ENCODE measurements at places on chromosomes 5 and 9.

DNA sequence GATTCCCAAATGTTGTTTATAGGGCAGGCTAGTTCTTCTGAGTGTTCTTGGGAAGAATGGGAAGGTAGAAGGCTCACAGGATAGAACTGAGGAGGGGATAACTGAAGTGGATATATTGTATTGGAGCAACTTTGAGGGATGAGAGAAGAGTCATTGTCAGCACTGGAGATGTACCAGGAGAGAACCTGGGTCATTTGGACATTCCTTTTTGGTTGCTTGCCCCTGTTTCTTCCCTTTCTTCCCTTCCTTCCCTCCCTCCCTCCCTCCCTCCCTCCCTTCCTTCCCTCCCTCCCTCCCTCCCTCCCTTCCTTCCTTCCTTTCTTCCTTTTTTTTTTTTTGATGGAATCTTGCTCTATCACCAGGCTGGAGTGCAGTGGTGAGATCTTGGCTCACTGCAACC lies 45.3 kb downstream of the RALGPS1 start:
- DNase-seq: no peak

DNA sequence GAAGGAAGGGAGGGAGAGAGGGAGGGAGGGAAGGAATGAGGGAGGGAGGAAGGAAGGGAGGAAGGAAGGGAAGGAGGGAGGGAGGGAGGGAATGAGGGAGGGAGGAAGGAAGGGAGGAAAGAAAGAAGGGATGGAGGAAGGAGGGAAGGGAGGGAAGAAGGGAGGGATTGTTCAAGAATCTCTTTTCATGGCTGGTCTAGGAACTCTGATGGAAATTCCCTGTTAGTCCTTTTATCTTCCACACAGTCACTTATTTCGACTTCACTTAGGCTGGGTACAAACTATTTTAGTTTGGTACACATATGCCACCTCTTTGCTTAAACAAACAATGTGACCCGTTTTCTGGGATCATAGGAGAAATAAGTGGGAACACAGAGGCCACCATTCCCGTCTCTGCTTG lies 435.6 kb upstream of the WWC1 start:
- DNase-seq: no peak

GRCh38 chr9:134965411-134965810 lies 47.7 kb upstream of the FCN1 start:
- no peak for DNase-seq

GRCh38 chr5:160555971-160556631 lies 134.4 kb downstream of the PTTG1 start:
- no peak for DNase-seq

- DNase-seq: no peak
Observed at GRCh38 chr9:127769101-127769500, 9.4 kb downstream of the SH2D3C start.
